CD4-positive, alpha-beta T cell treated with Interleukin-2 at 100 ng/mL for 4 hours (primary cell): ENCODE measurements at places on chromosomes 2 and 18.

- no peak for DNase-seq
Measured at GRCh38 chr2:163389838-163390237, 346.0 kb downstream of the FIGN start.

- DNase-seq, result no peak
Measured at GRCh38 chr2:174835797-174836255, 71.6 kb upstream of the CHRNA1 start.

DNA sequence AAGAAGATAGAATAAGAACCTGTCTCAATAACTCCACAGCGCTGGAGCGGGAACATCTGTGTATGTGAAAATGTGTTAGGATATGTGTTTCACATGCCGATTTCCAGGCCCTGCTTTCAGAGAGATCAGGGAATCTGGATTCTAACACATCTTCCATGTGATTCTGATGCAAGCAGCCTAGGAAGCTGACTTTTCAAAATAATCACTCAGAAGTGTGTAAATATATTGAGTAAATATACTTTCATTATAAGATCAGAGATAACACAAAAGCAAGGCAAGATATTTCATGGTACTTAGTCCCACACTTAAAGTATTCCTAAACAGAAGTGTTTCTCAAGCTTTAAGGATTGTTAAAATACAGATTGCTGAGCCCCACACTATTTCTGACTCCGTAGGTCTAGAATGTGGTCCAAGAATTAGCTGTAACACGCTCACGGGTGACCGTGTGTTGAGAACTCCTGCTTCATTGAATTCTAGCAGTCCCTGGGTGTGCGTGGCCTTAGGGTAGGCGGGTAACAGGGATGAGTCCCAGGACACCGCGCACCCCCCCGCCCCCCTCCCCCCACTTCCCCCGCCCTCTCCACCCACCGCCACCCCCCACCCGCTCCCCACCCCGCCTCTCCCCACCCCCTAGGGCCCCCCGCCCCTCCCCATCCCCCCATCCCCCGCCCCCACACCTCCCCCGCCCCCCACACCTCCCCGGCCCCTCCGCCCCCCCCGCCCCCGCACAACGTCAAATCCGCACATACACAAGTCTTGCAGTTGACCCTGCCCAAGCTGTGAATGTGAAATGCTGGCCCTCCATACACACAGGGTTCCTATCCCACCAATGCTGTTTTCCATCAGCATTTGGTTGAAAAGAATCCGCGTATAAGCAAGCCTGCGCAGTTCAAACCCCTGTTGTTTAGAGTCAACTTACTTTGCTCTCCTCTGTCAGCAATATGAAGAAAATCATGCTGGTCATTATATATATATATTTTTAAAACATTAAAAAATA lies 94.2 kb upstream of the SLC39A10 start:
- DNase-seq, result no peak

DNA sequence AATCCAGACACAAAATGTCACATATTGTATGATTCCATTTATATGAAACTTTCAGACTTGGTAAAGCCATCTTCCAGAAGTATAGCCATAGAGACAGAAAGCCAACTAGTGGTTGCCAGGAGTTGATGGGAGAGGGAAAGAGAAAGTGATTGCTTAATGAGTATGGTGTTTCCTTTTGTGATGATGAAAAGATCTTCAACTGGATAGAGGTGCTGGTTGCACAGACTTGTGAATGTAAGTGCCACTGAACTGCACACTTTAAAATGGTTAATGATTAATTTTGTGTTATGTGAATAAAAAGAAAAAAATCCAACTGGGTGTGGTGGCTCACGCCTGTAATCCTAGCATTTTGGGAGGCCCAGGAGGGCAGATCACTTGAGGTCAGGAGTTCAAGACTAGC lies 135.3 kb upstream of the SLC1A4 start:
- no peak for DNase-seq

DNA sequence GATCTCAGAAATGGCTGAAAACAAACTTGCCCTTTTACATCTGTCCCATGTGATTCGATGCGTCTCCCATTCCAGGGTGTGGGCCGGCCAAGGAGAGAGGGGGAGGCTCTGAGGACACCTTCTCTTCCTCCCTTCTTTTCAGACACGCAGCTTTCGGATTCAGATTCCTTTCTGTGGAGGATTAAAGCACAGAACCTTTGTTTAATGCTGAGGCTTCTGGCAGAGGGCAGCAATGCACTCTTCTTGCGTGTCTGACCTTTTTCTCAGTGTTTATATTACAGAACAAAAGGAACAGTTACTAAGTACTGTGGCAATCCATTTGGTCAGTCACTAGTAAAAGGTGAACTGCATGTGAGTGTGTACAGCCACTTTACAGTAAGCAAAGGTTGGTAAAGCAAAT lies 268.9 kb upstream of the CCDC68 start:
- no peak for DNase-seq

DNA sequence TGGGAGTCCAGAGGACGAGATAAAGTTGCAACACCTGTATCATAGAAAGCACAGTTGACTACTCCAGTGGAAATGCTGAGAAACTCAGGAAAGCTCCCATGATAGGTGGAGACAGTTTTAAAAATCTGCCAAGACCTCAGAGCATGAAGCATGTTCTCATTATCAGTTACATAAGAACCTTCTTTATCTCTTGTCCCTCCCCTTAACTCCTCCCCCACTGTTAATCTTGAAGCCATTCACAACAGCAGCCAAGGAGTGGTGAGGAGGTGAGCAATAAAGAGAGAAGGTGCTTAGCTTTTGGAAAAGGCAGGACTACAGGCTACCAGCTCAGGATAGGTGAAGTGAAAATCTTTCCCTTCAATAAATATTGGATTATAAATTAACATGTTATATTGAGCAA lies 657.9 kb downstream of the NYAP2 start:
- no peak for DNase-seq

DNA sequence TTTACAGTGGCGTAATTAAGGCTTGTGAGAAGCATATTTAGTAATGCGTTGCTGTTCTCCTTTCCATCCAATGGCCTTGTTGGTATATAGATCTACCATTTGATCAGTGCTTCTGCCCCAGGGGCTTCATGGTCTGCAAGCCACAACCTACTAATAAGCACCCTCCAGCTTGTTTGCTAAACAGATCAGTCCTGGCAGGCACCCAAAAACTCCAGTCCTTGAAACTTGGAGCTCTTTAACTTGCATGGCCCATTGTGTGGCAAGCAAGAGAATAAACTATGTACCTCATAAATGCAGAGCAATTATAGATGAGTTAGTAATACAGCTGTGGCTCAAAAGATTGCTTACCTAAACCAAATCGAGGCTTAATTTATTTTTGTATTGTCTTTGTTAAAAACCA lies 158.5 kb downstream of the FTCDNL1 start:
- no peak for DNase-seq

GRCh38 chr18:75923169-75923568 lies 495.7 kb upstream of the SMIM21 start:
- no peak for DNase-seq

GRCh38 chr2:103435010-103435409 lies 673.2 kb downstream of the TMEM182 start:
- DNase-seq, result no peak
